Stimulated activated CD4-positive, alpha-beta T cell treated with anti-CD3 and anti-CD28 coated beads, Interleukin-1b, Interleukin-23, amount 100 ng/mL, for 1 hour (primary cell): ENCODE measurements at places on chromosomes 6 and 20.

DNA sequence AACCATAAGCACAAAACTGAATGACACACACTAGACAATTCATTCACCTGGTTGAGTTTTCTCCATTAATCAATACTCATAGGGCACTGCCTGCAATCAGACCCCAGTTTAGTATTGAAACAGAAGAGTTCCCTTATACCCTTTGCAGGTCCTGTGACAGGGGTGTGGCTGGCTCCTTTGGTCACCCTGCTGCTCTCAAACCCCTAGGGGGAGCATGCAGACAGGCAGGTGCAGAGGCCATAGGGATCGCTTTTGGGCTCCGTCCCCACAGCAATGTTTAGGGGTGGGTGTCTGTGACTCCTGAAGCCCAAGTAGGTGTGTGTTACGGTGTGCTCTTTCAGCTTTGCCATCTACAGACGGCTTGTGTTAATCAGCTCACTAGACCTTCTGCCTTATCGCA lies 210.4 kb downstream of the CENPW start:
- no peak for DNase-seq

- no peak for DNase-seq
These were observed 315.4 kb upstream of the SASH1 start for GRCh38 chr6:148027201-148027600.

GRCh38 chr6:147707524-147707923 lies 199.0 kb downstream of the SAMD5 start:
- DNase-seq, result no peak

GRCh38 chr20:17995967-17996819 lies 27.4 kb downstream of the MGME1 start:
- peak; percentile 6 for DNase-seq

DNA sequence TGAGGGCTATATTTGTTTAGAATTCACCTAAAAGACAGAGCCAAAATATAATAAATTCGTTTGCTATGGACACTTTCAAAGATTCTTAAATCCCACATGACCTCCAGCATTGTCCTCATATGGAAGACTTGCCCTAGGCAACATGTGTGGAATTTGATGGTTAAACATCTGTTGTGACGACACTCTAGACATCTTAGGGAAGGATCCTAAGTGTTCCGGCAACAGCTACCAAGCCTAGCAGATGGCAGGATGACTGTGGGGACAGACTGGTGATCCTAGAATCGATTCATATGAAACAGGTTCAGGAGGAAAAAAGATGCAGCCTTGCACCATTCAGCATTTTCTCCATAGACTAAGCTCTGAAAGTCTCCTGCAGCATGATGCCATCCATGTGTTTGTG lies 77.6 kb upstream of the BACH2 start:
- no peak for DNase-seq

DNA sequence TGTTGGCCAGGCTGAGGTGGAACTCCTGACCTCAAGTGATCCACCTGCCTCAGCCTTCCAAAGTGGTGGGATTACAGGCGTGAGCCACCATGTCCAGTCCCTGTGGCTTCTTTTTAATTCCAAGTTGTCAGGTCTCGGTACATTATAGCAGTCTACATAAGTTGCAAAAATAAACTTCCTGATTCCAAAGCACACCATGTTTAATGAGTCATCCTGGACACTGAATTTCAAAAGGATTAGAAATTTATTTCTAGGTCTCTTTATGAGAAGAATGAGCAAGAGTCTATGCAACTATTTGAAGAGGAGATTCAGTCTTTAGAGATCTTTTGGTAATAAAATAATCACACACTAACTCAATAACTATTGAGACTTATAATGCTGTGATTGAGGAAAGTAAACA lies 63.9 kb upstream of the MCHR2 start:
- no peak for DNase-seq

GRCh38 chr6:159974932-159975331 lies 6.0 kb downstream of the IGF2R start:
- no peak for DNase-seq
